ENCODE measurements at places on chromosomes 4 and X.

DNA sequence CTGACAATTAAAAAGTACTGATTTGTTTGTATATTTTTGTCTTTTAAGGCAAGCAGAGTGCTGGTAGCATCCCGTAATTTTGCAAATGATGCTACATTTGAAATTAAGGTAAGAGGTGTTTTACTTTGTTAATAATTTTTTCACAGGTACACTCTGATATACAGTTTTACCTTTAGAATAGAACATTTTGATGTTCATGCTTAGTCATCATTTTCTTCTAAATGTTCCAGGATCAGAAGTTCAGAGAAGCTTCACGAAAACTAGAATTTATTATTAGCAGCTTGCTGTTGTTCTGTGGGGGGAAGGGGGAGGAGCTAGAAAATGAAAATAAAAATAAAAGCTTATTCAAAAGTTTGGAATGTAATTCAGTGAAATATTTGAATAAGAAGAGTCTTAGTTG, 5.5 kb downstream of the PDHA1 start:
- no peak for DNase-seq

DNA sequence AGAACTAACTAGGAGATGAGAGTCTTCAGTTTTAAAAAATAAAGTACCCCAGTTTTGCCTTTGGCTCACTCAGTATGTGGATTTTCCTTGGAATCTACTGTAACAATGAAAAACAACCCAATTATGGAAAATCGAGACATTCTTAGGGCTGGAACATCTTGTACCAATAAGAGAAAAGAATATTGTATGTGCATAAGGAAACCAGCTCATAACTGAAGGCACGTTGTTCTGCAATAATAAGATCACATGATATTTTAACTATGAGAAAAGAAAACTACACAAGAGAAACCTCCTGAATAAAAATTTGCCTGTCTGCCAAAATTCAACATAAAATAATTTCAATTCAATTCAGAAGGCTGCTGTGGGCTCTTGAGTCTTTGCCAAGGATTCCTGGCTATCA, 261.8 kb upstream of the EDNRA start:
- no peak for DNase-seq

DNA sequence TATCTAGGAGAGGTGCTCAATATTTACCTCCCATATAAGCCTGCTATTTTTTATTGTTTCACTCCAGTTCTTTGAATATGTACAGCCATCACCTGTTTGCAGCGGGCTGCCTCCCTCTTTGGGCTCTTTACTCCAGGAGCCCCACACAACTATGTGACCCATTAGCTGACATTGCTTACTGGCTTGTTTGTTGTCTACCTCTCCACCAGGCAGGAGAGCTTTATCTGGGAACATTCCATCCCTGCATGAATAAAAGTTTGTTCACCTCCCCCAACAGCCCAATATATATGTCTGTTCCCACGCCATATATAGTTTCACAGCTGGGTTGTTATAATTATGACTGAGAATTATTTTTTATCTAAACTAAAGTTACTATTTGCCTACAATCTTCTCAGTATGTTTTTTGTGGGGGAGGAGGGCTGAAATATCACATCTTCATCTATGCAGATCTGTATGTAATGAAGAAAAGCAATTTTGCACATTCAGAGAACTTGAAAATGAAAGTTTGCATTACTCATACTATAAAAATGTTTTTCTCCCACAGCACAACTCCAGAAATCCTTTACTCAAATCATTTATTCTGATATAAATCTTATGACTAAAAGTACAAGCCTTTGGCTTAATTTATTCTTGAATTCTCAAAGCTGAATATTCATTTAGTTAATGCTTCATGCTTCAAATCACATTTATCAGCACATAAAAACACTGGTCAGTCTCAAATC, 61.2 kb upstream of the DAPP1 start:
- DNase-seq = no peak

DNA sequence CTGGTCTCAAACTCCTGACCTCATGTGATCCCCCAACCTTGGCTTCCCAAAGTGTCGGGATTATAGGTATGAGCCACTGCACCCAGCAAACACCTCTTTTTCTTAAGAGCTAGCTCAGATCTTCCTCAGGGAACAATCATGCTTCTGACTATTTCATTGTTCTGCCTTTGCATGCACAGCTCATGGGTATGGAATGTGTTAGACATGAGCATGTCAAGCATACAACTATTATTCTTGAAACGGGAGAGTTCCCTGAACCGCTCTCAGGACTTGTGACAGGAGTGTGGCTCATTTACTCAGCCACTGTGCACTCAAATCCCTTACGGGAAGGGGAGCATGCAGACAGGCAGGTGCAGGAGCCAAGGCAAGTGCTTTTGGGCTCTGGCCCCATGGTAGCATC, 231.7 kb upstream of the TAPT1 start:
- no peak for DNase-seq

GRCh38 chrX:111095974-111096895, at the start of gene PAK3:
Gene PAK3, plus strand, starts transcription at chrX:111096191. Its CDS starts 26,913 bp downstream, at chrX:111123104.
- DNase-seq = no peak

DNA sequence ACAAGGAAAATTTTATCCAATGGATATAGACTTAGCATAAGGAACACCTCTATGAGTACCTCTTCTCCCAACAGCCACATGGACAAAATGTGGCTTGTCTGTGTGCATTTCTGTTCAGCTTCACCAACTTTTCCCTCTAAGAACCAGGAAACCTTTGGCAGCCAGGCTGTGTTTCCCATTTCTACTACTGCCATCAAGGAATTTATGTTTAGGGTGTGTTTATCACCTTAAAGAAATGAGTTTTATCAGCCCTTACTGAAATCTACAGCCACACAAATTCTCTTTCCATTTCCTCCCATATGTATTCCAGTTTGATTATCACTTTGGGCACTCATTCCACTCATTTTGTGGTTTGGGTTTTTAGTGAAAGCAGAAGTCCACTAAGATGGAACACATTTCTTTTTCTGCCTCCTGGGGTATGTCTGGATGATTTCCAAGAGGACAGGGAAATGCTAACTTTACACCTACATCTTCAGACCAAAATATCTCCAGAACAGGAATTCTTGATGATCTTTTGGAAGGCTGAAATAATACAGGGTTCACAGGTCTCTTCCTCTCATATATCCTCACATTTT, 82.6 kb upstream of the MAOA start:
- DNase-seq = no peak

- no peak for DNase-seq
These were observed at the start of gene ASB12 for GRCh38 chrX:64230123-64230970. Gene ASB12, minus strand, starts transcription at chrX:64230607. Its CDS starts 4,957 bp downstream, at chrX:64225650.

DNA sequence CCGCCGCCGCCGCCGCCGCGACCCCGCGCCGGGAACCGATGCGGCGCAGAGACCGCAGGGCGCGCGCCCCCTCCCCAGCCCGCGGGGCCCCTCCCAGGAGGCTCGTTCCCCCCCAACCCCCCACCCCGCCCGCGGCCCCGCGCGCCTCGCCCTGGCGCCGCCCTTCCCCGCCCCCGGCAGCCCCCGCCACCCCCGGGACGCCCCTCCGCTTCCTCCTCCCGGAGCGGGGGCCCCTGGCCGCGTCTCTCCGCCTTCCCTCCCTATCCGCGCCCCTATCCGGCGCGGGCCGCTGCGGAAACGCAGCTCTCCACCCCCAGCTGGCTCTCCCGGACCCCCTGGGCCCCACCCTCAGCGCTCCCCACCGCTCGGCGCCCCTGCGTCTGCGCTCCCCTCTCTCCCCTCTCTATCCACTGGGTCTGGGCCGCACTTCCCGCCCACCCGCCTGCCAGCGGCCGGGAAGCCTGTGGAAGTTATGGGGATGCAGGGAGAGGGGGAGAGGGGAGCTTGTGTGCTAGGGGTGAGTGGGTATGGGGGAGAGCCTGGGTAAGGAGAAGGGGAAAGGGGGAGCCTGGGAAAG, at the start of gene TMEM271:
TMEM271 (minus strand) TSS at position 51 of the 577 bp plus-strand sequence. CDS start 233 bp downstream, outside the sequence.
- DNase-seq = no peak

- no peak for DNase-seq
These were observed 184.0 kb downstream of the IQCM start for GRCh38 chr4:149631629-149632028.

DNA sequence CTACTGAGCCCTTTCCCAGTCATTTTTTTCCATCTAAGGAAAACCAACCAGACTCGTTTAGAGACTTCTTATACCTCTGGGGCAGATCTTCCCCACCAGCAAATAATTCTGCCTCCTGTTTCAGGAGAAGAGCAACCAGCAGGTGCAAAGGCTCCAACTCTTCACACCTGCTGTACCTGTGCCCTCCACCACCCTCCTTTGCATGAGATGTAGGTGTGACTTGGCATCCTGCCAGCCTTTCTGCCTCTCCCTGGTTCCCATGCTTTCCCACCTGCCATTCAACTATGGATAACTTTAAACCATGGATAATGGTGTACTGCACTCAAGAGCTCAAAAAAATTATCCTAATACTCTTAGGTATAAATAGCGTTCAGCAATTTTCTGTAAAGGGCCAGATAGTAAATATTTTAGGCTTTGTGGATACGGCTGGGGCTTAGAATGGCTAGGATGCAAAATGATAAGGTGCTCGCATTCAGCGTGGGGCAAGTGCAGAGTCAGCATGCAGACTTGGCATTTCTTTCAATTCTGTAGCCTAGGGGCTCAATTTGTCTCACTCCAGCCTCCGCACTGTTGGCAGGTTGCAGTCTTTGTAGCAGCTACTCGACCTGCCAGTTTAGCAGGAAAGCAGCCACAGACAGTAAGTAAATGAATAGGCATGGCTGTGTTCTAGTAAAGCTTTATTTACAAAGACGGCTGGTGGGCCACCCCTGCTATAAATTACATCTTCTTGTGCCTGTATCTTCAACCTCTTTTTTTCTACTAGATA, 79.8 kb downstream of the HCCS start:
- no peak for DNase-seq

DNA sequence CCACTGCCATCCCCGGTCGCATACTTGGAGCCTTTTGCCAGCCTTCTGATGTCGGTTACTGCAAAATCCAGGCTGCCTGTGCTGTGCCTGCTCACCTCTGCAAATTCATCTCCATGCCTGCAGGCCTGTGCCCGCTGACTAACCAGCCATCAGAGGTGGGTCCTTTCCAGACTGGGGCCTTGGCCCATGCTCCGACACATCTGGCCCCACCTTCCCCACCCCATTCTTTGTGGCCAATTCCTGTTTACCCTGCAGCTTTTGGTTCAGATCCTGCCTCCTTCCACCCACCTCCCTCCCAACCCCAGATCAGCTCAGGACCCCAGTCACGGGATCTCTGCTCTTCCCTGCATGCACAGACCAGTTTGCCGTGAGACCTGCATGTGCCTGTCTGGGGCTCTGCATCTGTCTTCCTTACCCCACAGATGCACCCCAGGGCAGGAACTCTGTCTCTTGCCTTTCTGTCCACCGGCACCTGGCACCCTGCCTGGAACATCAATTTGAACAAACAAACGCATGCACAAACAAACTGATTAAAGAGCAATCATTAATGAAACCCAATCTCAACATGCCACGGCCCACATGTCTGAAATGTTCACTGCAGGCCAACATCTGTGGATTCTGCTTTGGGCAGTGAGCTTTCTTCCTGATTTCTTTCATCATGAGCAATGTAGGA, 112.8 kb upstream of the PSAPL1 start:
- no peak for DNase-seq

- no peak for DNase-seq
These were observed 146.7 kb downstream of the COL25A1 start for GRCh38 chr4:109155682-109156283.

DNA sequence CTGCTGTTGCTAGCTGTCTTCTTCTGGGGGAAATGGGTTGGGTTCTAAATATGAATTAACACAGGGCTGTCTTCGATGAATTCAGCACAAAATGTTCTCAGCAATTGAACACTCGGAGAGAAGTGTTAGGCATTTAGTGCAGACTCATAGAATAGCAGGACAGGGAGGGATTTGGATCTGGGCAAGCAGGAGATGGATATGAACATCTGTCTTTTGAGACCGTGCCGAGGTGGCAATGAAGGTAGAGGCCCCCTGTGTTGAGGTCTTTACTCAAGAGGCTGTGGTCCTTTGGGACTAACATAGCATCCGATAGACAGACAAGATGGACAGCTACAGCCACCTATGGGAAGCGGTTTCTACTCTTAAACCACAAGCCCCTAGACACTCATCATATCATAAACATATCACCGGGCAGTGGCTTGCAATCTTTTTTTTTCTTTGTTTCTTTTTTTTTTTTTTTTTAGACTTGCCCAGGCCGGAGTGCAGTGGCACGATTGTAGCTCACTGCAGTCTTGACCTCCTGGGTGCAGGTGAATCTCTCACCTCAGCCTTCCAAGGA, 6.7 kb downstream of the CD99 start:
- no peak for DNase-seq

- no peak for DNase-seq
These were observed 3.7 kb upstream of the RHOH start for GRCh38 chr4:40193016-40193571.

DNA sequence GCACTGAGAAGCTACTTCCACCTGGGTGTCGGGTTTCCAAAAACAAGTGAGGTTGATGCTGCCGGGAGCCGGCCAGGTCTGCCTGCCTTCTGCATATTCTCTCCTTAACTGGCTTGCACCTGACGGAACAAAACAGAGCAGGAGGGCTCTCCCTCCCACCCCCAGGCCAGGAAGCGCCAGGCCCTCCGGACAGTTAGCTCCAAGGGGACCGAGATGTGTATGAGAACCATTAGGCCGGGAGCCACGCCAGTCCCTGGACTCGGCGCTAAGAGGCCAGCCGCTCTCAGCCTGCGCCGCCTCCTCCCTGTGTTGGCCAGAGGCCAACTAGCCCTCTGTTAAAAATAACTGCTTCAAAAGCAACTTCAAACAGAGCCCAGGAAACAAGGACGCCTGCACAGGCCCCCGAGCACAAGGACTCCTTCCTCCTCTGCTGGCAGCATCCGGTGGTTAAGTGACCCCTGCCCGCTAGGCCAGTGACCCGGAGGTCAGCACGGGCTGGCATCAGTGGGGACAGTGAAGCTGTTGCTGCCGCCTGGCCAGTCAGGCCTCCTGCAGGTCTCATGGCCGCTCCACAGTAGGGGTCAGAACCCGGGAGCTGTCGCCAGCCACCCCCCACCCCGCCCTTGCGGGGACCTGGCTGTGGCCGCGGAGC, 107.9 kb downstream of the ABLIM2 start:
- DNase-seq = no peak

GRCh38 chr4:170111085-170111484, 21.3 kb upstream of the AADAT start:
- DNase-seq = no peak

- no peak for DNase-seq
These were observed 146.7 kb downstream of the PCDH7 start for GRCh38 chr4:30866907-30867306.

- DNase-seq = no peak
These were observed 156.6 kb downstream of the SLC4A4 start for GRCh38 chr4:71495454-71495853.

DNA sequence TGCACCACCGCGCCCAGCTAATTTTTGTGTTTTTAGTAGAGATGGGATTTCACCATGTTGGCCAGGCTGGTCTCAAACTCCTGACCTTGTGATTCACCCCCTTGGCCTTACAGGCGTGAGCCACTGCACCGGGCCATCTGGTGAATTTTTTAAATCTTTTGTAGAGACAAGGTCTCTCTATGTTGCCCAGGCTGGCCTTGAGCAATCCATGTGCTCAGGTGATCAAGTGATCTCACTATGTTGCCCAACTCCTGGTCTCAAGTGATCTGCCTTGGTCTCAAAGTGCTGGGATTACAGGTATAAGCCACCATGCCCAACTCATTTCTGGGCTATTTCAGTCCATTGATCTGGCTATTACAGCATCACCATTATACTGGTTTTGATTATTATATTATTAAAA, 22.2 kb upstream of the GALNT7 start:
- DNase-seq = no peak

- no peak for DNase-seq
These were observed 19.1 kb downstream of the VSIG1 start for GRCh38 chrX:108064001-108064400.

Data from stimulated activated CD8-positive, alpha-beta memory T cell treated with anti-CD3 and anti-CD28 coated beads, Interleukin-7, amount 100 ng/mL, for 24 hours (primary cell).